Type B pancreatic cell (in vitro differentiated cells): ENCODE measurements at places on chromosomes 1 and 21. TPM values are rescaled to one million over a fixed set of nuclear protein-coding genes. Genes with fewer than 3 reads are reported as not detected.

The CYP4A11 gene
- total RNA-seq = not detected in 2 replicates

The PTPN22 gene
- total RNA-seq = not detected in 2 replicates

The CFAP45 gene
- total RNA-seq = 1.0 and 2.8 TPM in 2 replicates

The NR1I3 gene
- total RNA-seq = not detected in 2 replicates

The GPR25 gene
- total RNA-seq = not detected in 2 replicates

The OR2T33 gene
- not detected in 2 replicates for total RNA-seq

The MYOM3 gene
- 0.12 and 0.70 TPM in 2 replicates for total RNA-seq

The RHEX gene
- not detected in 2 replicates for total RNA-seq

The IFT25 gene
- 21.2 and 41.2 TPM in 2 replicates for total RNA-seq

The PIAS3 gene
- total RNA-seq = 18.4 and 40.0 TPM in 2 replicates

The NTMT2 gene
- not detected in 2 replicates for total RNA-seq

The SEMA4A gene
- 7.1 and 12.9 TPM in 2 replicates for total RNA-seq

The HNRNPCL1 gene
- total RNA-seq = not detected in 2 replicates

The SCP2 gene
- total RNA-seq = 108 and 121 TPM in 2 replicates

The MATN1 gene
- 0.24 and 0.40 TPM in 2 replicates for total RNA-seq

The MAD2L2 gene
- 45.0 and 70.7 TPM in 2 replicates for total RNA-seq

The GPR3 gene
- 1.3 and 1.9 TPM in 2 replicates for total RNA-seq

The ACTL8 gene
- 0.22 TPM in 1 of 2 replicates, not detected in the other for total RNA-seq

The GJB4 gene
- total RNA-seq = 0.48 and 0.50 TPM in 2 replicates

The SLC45A1 gene
- 0.67 and 2.7 TPM in 2 replicates for total RNA-seq

The CD53 gene
- total RNA-seq = not detected in 2 replicates

The AMY1B gene
- total RNA-seq = not detected in 2 replicates

The ACADM gene
- 29.8 and 58.3 TPM in 2 replicates for total RNA-seq

The KIF14 gene
- total RNA-seq = 3.8 and 12.8 TPM in 2 replicates

The CDC73 gene
- 43.3 and 57.5 TPM in 2 replicates for total RNA-seq
